ENCODE measurements at places on chromosomes 5 and 9.

DNA sequence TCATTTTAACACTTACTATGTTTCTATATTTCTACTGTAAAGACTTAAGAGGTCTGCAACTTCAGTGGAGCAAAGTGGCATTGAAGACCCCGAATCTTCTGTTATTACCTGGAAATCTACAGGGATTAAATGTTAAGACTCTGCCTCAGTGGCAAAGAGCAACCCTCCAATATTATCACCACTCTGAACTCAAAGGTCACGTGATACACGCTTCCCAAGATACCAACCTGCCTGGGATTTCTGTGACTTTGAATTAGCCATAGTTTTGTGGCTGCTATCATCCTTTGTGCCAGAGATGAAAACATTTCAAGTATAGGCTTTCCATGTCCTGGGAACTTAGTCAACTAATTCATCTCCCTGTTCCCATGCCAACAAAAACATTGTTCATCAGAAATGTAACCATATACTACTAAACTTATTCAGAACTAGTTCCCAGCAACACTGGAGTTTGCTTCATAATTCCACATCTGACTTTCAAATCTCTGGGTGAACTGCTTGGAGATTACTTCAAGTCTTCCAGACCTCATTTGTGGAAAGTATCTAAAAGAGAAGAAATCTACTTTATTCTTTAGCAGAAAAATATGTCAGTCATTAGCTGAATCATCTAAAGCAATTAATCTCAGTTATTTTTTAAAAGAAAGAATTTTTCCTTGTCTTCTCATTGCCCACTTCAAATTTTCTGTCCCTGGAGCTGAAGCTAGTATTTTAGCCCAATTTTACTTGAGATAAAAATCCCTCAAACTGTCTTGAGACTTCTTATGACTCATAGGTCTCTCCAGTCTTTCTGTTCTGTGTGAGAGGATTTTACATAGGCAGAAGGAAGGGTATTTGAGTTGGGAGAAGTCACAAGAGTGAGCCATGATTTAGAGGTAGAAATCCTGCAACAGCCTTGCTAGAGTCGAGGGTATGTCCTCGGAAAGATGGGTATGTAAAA, 83.0 kb downstream of the ZNF462 start:
- DNase-seq: no peak

DNA sequence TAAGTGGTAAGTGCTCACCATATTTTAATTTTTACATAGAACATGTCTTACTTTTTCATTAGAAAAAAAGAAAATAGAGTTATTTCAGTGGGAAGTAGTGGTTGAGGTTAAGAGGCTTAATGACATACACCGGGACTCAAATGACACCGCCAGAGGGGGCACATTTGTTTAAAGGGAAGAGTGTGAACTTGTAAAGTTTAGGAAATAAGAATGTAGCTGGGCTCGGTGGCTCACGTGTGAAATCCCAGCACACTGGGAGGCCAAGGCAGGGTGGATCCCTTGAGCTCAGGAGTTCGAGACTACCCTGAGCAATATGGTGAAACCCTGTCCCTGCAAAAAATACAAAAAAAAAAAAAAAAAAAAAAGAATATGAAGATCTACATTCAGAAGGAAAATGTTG, 43.4 kb upstream of the TNFAIP8 start:
- no peak for DNase-seq

- no peak for DNase-seq
Measured at GRCh38 chr5:39639618-39640089, 214.9 kb upstream of the DAB2 start.

GRCh38 chr9:6793203-6793602, 35.4 kb downstream of the KDM4C start:
- DNase-seq: no peak

DNA sequence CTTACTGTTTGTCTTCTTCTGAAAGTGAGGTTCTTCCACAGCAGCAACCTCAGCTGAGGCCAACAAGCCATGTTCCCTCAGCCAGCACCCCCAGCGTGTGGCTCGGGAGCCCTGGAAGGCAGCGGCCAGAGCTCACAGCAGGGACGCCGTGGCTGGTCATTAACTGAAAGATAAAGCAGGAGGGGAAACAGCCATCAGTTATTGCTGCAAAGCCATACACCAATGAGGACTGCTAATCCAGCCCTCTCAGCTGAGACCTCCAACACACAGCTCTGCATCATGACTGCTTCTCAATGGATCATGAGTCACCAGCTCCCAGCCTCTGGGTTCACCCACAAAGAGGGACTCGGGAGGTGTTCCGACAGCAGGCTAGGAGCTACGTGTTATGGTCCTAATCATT, 24.3 kb downstream of the ABCA1 start:
- no peak for DNase-seq

DNA sequence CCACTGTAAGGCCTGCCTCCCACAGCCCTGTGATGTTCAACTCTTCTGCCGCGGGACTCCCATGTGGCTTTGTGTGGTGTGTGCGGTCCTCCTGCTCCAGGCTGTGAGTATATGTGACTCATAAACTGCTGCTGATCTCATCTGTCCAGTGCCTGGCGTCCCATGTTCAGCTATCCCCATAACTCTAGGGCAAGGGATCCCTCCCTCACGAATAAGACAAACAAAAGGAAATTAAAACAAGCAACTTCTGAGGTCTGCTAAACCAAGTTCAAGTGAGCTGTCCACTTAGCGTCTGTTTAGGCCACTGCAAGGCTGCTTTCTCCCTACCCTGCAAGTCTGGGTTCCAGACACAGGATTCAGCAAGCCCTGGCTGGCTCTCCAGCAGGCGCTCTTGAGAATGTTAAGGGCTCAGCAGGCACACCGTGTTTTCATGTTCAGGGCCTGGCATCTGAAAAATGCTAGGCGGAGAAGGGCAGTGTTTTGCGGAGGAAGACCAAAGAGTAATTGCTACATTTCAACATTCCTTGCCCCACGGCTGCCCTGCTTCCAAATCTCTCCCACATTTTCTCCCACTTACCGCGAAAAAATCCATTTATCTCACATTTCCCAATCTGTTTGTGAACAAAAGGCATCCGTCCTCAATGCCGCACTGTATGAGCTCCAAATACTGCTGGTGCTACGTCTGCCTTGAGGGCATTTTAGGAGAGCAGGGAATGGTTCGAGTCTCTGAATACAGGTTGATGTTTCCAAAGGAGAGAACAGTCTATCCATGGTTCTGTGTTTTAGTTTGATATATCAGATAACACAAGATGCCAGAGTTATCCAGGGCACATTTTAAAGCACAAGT, 280.2 kb downstream of the SEMA5A start:
- no peak for DNase-seq

DNA sequence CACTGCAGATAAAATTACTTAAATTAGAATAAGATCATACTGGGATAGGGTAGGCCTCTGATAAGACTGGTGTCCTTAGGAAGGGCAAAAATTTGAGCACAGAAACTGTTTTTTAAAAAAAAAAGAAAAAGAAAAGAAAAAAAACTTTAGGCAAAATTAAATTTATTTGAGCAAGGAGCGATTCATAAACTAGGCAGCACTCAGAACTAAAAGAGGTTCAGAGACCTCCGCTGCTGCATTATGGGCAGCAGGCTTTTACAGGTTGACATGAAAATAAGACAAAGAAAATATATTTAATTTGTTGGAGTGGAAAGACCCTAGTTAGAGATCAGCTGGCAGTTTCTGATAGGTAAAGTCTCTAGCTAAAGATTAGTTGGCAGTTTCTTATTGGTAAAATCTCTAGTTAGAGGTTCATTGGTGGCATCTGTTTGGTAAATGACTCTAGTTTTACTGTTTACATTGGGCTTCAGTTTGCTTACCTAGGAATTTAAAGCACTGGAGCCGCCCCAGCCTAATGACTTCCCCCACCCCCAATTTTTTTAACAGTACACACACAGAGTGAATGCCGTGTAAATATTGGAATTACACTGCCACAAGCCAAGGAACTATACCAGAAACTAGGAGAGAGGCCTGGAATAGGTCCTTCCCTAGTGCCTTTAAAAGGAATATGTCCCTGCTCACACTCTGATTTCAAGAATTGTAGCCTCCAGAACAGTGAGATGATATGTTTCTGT, 4.5 kb upstream of the PLPP6 start:
- no peak for DNase-seq

DNA sequence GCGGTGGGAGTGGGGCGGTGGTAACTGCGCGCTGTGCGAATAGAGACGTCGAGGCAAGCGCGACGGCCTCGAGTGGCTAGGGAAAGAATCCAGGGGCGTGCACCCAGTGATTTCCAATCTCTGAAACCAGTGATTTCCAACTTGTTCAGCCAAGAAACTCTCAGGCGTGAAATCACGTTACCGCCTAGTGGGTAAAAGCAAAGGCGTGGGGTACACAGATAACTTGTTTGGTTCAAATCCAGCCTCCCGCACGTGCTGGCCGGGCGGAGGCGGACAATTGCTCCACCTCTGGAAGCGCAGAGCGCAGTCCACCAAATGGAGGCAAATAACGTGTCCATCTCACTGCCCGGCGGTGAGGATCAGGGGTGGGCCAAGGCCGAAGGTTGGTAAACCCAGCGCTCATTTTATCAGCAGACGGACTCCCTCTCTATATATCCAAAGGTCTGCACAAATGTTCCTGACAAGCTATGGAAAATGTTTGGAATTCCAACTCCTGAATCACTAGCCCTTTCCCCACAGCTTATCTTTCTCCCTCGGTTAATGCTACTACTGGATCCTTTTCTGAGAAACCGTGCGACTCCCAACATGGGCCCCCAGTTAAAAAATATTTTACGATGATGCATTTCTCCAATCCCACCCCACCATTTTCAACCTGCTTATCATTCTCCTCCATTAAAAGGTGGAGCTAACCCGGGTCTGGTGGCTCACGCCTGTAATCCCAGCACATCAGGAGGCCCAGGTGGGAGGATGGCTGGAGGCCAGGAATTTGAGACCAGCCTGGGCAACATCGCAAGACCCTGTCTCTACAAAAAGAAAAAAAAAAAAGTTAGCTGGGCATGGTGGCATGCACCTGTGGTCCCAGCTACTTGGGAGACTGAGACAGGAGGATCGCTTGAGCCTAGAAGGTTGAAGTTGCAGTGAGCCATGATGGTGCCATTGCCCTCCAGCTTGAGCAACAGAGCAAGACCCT, 950 bp upstream of the FNBP1 start:
- no peak for DNase-seq

GRCh38 chr9:116149844-116150243, 3.7 kb upstream of the PAPPA start:
- DNase-seq: peak; percentile 13

- DNase-seq: no peak
Measured at GRCh38 chr9:35660966-35661415, 2.9 kb downstream of the CCDC107 start.
